ENCODE measurements at places on chromosomes 4 and X. TPM values are rescaled to one million over a fixed set of nuclear protein-coding genes. Genes with fewer than 3 reads are reported as not detected.

DNA sequence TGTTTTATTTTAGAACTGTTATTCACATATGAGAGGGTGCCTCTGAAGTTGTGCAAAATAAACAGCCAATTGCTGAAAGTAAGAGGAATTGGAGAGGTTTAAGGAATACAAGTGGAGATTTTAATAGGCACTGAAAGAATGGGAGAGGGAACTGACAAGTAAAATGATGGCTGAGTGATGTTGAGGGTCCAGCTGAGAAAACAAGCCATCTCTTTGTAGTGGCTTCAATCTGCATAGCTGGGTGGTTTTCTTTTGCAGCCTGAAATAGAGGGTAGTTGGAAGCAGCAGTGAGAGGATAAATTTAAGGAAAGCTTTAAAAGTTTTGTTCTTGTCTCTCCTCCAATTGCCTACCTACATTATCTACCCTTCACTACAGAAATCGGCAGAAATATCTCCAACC is 106.7 kb upstream of the DGKK start:
- H3K36me3 ChIP-seq, result no peaks in the 10 kb centered on the region
- no peaks in the 10 kb centered on the region for H3K27me3 ChIP-seq
- no peak for DNase-seq
- no peak overlapping the region for H3K4me3 ChIP-seq
- no peaks in the 10 kb centered on the region for H3K4me1 ChIP-seq
- H3K27ac ChIP-seq, result no peak overlapping the region

GRCh38 chrX:150127216-150127615 is 188.9 kb upstream of the EOLA2 start:
- no peaks in the 10 kb centered on the region for H3K36me3 ChIP-seq
- H3K27ac ChIP-seq, result no peak overlapping the region
- DNase-seq, result no peak
- no peaks in the 10 kb centered on the region for H3K27me3 ChIP-seq
- no peaks in the 10 kb centered on the region for H3K4me1 ChIP-seq

Gene RS1
- not detected for total RNA-seq

DNA sequence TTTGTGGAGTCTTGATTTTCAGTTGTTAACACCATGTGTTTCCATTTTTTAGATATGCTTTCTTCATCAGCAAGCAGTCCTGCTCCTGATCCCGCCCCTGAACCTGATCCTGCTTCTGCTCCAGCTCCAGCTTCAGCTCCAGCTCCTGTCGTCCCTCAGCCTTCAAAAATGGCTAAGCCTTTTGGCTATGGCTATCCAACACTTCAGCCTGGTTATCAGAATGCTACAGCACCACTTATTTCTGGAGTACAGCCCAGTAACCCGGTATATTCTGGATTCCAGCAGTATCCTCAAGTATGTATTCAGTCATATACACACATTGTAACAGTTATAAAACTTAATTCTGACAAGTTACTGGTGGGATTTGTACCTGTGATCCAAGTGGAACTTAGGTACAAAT is 60.9 kb downstream of the SEC24B start:
- no peak overlapping the region for H3K4me3 ChIP-seq
- H3K36me3 ChIP-seq, result peaks cover 7% of the 10 kb centered on the region
- no peak overlapping the region for H3K27ac ChIP-seq
- DNase-seq, result no peak

DNA sequence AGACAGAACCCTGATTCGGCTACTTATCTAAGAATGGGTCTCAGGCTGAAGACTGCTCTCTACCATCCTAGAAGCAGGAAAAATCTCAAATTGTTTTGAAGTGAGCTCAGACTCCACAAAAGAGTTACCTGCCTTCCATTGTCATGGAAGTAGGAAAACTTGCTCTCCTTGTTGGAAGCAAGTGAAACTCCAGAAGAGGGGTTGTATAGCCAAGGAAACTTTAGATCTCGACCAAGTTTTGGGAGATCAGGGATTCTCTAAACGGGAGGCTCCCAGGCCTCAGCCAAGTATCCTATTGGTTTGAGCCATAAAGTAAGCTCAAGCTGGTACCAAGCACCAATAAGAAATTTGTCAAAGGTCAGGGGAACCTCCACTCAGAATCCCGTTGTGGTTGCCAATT is 9.2 kb upstream of the FHDC1 start:
- peaks cover 17% of the 10 kb centered on the region for H3K4me1 ChIP-seq
- H3K36me3 ChIP-seq, result no peaks in the 10 kb centered on the region
- H3K27ac ChIP-seq, result no peak overlapping the region
- no peak overlapping the region for H3K4me3 ChIP-seq
- no peaks in the 10 kb centered on the region for H3K27me3 ChIP-seq

GRCh38 chrX:19256986-19257385 is 86.7 kb upstream of the PDHA1 start:
- no peaks in the 10 kb centered on the region for H3K27me3 ChIP-seq
- no peak overlapping the region for H3K27ac ChIP-seq
- H3K36me3 ChIP-seq, result no peaks in the 10 kb centered on the region
- DNase-seq, result no peak
- H3K4me3 ChIP-seq, result no peak overlapping the region

All from H1 (cell line).